ENCODE measurements at places on chromosomes 7 and 10.

GRCh38 chr7:46450425-46450824 is 529.4 kb upstream of the IGFBP3 start:
- no peak for DNase-seq

- no peak for DNase-seq
Measured at GRCh38 chr10:60429084-60429849, 39.6 kb upstream of the ANK3 start.

DNA sequence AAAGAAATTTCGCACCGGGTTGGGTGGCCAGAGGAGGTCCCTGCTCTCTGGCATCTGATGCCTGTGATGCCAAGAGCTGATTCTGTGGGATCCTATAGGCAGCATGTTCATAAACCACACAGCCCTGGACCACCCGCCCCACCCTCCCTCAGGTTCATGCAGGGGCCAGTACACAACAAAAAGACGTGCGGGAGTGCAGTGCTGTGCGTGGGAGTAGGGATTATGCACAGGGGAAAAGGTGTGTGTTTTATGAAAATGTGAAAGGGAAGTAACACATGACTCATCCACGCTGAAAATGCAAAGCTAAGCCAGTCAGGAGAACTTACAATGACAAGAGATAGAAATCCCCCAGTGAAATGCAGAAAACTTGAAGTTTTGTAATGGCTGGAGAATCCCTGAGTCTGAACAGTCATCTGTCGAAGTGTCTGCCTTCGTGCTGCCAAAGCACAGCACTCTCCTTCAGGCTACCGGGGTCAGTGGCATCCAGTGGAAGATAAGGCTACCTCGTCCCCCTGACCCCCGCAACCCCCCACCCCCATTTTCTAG is 1.1 kb downstream of the KIAA1217 start:
- DNase-seq = no peak

GRCh38 chr7:149422914-149423301 is 38.0 kb downstream of the ZNF777 start:
- DNase-seq = peak; percentile 29

DNA sequence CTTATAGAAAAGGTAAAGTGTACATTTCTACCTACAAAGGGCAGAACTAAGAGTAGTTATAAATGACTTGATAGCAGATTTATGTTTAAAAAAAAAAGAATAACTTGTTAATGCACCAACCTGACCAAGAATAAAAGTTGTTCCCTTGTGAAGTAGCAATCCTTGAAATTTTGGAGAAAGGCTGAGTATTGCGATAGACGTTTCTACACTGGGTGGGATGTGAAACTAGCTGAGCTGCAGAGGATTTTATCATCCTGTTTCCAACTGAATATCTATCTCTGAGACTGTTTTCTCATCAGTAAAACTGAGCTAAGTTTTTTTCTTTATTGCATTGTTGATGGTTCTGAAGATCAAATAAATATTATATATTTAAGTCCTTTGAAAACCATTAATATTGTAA is 14.6 kb downstream of the MDFIC start:
- no peak for DNase-seq

- no peak for DNase-seq
Measured at GRCh38 chr10:44030132-44030531, 354.8 kb downstream of the CXCL12 start.

DNA sequence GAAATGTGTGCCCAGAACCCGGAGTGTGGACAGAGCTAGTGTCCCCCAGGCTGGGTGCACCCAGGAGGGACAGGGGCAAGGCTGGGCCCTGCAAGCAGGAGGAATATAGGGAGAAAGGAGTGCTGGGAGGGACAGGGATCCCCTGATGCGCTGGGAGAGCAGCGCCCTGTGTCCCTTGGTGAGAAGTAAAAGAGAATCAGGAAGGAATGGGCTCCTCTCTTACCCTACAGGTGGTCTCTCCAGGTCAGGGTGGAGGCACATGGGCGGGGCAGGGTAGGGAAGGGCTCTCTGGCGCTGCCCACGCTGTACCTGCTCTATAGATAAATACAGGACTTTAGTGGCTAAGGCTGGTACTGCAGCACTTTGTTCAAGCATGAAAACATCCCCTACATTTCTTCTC is 753.8 kb downstream of the GRID1 start:
- DNase-seq = no peak

DNA sequence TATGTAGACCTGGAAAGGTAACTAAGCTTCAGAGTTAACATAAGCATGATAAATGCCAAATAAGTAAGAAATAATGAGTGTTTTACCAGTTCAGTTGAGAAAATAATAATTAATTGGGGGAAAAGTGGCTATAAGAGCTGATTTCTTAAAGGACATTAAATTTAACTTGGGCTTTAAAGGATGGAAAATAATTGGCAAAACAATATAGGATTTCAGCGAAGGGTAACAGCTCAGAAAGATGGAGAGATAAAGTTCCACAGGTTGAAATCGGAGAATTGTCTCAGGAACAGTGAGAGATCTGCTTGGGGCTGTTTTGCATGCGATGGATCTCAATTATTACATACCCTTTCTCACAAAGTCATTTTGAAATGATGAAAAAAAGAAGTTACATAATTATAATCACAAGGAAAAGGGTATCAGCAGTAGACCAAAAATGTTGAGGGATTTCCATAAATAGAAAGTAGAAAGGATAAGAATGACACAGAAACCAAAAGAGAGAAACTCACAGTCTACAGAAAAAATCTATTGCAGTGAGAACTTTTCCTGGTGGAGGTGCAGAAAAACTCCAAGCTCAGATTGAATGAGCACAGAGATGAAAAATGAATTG is 40.1 kb upstream of the ITGB8 start:
- DNase-seq = no peak
